ENCODE measurements at places on chromosomes 5 and 9.

- peak; percentile 65 for DNase-seq
Observed at GRCh38 chr5:149114403-149115312, 26.6 kb upstream of the ABLIM3 start.

- no peak for DNase-seq
Observed at GRCh38 chr5:148739023-148739422, 84.7 kb upstream of the HTR4 start.

DNA sequence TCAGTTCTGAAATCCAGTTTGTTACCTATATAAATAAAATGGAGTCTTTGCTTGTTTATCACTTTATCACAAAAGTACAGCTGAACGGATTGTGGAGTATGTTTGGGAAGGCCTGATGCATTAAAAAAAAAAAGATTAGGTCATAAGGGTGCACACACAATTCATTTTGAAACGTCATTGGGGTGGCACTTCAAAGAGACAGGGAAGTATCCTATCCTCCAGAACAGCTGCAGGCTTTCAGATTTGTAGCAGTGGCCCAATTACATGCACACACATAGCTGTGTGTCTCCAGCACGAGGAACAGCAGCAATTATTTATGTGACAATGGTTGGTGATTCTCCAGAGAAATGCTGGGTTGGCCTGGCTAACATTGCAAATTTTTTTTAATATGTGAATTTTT is 46.8 kb upstream of the FER start:
- DNase-seq, result no peak

- DNase-seq, result no peak
Observed at GRCh38 chr9:76615177-76615603, 149.0 kb upstream of the PCA3 start.

DNA sequence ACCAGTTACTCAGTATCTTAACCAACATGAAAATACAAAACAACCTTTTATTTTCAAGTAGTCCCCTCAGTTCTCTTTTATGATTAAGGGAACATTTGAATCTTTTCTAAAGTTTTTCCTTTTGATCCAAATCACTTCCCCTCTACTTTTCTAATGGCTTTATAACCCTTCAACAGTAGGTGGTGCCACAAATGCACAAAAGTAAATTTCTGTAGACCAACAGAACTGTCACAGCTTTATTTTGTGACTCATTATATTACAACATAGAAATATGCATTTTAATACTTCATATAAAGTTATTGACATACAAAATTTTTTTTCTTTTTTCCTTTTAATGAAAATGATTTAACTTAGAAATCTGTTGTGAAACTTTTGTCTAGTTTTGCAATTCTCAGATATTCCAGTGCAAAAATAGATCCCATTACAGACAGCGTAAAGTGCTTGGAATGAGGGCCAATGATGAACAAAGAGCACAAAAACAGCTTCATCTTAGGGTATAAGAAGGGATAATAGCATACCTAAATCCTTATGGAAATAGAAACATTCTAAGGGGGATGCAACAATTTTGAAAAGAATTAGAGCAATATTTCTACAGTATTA is 17.0 kb downstream of the NIPSNAP3B start:
- DNase-seq, result no peak
